ENCODE measurements at places on chromosomes 4 and X. TPM values are rescaled to one million over a fixed set of nuclear protein-coding genes. Genes with fewer than 3 reads are reported as not detected.

- DNase-seq: no peak
Observed at GRCh38 chr4:1395941-1396805, 10.1 kb downstream of the NKX1-1 start.

DNA sequence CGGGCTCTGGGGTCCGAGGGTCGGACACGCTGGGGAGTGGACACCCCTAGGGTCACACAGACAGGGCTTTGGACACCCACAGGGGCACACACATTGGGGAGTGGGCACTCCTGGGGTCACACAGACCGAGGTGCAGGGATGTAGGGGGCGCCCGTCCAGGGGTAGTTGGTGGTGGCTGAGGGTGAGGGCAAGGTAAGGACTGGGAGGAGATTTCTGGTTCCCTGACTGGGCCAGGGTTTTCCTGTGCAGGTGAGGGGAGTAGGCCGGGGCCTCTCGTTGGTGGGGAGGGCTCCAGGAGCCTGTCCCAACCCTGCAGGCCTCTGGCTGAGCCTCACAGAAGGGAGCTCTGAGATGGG is 21.9 kb upstream of the WDR45 start:
- no peak for DNase-seq

DNA sequence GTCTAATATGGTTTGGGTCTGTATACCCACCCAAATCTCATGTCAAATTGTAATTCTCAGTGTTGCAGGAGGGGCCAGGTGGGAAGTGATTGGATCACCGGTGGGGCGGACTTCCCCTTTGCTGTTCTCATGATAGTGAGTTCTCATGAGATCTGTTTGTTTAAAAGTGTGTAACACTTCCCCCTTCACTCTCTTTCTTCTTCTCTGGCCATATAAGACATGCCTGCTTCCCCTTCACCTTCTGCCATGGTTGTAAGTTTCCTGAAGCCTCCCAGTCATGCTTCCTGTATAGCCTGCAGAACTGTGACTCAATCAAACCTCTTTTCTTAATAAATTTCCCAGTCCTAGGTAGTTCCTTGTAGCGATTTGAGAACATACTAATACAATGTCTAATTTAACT is 19.7 kb upstream of the SCRG1 start:
- DNase-seq: no peak

GRCh38 chrX:44162964-44163475 is 180.5 kb downstream of the EFHC2 start:
- peak; percentile 39 for DNase-seq

DNA sequence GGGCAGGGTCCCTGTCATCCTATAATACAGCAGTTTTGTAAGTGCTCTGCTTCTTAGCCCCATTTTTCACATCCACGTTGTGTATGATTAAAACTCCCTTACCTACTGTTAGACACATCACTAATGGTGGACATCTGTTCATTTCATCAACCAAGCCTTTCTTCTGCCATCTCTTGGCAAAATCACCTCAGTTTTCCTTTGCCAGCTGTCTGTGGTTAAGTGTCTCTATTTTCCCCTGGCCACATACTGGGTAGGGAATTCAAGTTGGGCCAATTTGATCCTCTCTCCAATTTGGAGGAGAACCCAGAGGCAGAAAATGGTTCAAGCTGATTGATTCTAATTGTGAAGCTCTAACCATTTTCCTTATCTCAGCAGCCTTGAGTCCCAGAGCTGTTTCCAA is 436.1 kb downstream of the PCDH7 start:
- no peak for DNase-seq

GRCh38 chrX:100928660-100929613 is at the start of gene XKRX:
TSS of gene XKRX (minus strand) at chrX:100928917. CDS start at chrX:100928304, 613 bp downstream.
- peak; percentile 53 for DNase-seq

GSPT2 gene
- total RNA-seq: 48.5 TPM

VEGFC gene
- 1.5 TPM for total RNA-seq

MAGEA4 gene
- not detected for total RNA-seq

PCYT1B gene
- 0.09 TPM for total RNA-seq

WNK3 gene
- not detected for total RNA-seq
